ENCODE measurements at places on chromosomes 3 and 15.

DNA sequence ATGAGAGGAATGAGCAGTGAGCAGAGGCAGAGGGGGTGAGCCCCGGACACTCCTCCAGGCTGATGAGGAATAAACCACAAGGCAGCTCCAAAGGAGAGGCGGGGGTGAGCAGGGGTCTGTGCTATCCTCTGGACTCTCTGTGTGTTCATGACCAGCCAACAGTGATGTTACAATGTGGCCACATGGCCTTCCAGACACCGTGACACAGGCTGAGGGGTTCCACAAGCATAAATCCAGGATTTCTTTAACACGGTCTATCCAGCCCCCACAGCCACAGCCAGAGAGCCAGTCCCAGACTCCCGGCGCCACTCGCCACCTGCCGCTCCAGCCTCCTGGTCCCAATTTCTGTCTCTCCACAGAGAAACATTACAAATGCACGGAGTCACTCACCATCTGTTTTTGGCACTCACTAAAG is 24.4 kb downstream of the XXYLT1 start:
- DNase-seq, result no peak

GRCh38 chr3:161423911-161424522 is 52.7 kb upstream of the SPTSSB start:
- peak; percentile 57 for DNase-seq

GRCh38 chr3:192130534-192131132 is 596.7 kb downstream of the FGF12 start:
- DNase-seq, result peak; percentile 32

DNA sequence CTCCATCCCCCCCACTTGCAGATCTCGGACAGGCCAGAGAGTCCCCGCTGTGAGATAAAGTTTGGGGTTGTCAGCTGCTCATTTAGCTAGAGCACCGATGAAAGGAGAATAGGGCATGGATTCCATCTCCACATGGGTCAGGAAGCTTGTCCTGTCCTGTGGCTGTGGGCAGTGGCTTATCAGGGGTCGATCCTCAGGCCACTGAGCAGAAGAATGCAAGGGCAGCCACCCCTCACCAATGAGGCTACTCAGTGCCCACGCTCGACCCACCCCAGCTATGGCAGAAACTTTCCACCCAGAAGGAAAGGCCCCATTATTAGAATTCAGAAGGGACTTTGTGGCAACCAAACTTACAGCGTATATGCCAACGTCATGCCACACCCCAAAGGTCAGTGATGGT is 43.3 kb downstream of the CPN2 start:
- DNase-seq, result no peak

DNA sequence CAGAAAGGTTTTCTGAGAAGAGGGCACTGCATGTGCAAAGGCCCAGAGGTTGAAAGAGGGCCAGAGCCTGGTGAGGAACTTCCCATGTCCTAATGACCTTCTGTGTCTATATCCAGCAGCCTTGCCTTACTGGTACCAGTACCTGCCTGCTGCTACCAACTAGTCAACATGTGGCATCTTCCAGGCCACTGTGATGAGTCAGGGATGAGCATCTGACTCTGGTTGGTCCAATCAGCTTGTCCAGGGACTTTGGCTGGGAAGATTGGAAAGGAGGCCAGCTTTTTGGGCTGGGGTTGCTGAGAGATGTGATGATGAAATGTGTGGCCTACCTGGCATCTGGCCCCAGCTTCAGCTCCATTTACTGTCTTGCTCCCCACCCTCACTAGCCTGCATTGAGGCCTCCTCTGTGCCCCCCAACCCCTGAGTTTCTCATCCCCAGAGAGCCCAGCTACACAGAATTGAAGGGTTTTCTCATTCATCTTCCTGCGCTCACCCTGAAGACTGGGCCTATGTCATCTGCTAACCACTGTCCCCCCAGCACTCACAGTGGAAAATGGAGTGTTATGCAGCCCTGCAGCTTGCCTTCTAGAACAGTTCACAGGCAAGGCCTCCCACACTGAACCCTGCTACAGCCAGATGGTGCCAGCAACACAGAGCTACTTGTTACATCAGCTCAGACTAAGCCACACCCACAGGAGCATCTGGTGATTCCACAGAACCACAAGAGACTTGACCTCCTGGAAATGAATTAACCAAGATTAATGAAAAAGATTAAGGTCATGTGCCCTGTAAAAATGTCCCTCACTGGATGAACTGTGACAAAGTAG is 1.3 kb upstream of the TWF2 start:
- peak; percentile 88 for DNase-seq

DNA sequence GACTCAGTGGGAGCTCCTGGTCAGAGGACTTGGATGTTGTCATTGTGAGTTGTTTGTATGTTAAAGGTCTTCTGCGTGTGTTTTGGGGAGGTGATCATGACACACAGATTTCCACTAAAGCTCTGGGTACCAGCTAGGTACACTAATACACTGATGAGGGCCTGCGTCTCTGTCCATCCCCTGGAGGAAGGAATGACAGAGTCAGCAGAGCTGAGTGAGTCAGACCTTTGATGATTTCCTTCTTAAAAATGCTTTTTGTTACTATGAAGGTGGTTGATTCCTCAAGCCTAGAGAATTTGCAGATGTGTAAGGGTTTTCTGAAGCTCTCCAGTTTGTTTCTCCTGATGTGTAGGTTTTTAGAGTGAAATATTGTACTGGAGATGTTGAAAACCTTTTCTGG is 424.1 kb upstream of the TPM1 start:
- peak; percentile 76 for DNase-seq

- DNase-seq, result no peak
Measured at GRCh38 chr3:70201975-70202374, 110.5 kb downstream of the MDFIC2 start.

GRCh38 chr3:72574144-72574543 is 274.1 kb downstream of the SHQ1 start:
- no peak for DNase-seq

- no peak for DNase-seq
Measured at GRCh38 chr3:33897306-33897705, 98.9 kb downstream of the PDCD6IP start.

DNA sequence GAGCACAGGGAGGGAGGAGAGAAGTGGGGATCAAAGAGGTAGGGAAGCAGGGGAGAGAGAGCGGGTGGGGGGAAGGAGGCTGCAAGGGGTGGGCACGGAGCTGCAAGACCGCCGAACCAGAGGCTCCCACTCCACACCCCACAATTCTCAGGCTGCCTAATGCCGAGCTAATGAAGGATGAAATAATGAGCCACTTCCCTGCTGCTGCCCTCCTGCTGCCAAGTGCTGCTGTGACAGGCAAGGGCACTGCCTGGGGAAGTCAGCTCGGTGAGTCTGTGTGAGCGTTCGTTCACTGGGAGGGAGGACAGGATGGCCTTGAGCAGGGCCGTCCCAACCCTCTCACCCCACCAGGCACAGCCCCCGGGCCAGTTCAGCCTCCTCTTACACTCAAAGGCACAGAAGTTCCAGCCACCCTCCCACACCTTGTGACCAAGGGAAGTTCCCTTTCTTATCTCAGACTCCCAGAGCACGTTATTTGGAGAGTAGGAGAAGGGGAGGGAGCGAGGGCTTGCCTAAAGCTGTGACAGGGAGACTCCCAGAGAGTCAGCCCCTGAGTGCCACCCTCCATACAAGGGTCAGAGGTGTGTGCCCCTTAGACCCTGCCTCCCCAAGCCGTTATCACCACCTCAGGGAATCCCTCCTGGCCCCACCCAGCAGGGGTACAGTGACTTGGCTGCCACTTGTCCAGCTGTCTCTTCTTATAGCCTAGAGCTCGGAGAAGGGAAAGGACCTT is 12.4 kb downstream of the GLYCTK start:
- peak; percentile 49 for DNase-seq

- no peak for DNase-seq
Measured at GRCh38 chr15:79094611-79095021, 4.0 kb upstream of the RASGRF1 start.

- peak; percentile 40 for DNase-seq
Measured at GRCh38 chr15:57158589-57158988, 217.7 kb upstream of the CGNL1 start.

DNA sequence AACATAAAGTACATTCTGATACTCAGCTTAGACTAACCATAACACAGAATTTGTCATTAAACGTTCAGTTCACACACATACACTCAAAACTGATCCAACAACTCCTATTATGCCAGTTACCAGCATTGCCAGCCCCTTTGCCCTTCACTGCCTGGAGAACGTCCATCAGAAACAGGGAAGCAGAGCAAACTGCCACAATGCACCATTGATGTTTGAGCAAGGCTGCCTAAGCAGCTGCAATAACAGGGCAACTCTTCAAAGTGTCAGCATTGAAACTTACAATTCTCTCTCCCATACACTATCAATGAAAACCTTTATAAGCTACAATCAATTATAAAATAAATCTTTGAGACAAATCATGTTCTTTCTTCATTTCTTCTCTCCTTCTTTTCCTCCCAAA is 85.1 kb downstream of the ZBTB20 start:
- peak; percentile 8 for DNase-seq

DNA sequence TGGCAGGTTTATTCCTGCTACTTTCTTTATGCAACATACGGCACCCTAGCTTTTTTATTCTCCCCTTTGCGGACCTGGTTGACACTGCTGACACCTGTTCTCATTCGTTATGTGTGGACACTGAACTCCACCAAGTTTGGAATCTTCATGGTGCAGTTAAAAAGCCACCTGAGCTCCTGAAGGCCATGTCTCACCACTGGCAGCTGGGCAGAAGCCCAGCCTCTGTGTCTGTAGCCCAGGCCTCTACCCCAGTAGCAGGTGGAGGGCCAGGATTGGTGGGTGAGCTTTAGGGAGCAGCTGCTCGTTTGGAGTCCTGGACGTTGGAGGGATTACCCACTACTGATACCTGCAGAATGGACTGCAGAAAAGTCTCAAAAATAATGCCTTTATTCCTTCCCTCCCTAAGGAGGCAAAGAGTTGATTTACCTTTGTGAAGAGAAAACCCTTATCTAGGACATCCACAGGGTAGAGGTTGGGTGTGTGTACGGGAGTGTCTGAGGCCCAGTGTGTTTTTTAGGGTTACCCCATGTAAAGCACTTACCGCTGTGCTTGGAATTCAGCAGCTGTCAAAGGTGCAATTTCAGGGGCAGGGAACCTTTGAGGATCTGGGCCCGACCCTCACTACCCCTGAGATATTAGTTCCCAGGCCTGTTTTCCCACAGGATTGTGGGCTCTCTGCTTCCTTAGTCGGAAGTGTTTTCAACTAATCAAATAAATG is 637 bp upstream of the CCNDBP1 start:
- no peak for DNase-seq

DNA sequence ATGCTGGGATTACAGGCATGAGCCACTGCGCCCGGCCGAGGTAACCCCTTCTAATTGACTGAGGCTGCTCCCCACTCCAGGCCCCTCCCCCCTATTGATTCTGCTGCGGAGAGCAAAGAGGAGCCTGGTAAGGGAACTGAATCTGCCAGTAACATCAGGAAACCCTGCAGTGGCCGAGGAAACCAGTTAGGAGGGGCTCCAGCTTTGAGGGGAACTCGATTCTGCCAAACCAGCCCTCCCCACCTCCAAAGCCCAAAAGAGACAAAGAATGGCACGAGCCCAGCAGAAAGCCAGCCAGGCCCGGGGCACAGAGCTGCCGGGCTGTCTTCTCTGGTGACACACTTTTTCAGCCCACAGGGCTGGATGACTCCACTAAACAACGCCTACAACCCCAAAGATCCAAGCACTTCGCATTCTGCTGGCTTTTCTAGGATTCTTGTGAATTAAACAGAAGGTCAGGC is 15.0 kb upstream of the ACAD9 start:
- DNase-seq, result no peak

GRCh38 chr3:143531101-143531500 is 317.2 kb downstream of the SLC9A9 start:
- DNase-seq, result no peak

DNA sequence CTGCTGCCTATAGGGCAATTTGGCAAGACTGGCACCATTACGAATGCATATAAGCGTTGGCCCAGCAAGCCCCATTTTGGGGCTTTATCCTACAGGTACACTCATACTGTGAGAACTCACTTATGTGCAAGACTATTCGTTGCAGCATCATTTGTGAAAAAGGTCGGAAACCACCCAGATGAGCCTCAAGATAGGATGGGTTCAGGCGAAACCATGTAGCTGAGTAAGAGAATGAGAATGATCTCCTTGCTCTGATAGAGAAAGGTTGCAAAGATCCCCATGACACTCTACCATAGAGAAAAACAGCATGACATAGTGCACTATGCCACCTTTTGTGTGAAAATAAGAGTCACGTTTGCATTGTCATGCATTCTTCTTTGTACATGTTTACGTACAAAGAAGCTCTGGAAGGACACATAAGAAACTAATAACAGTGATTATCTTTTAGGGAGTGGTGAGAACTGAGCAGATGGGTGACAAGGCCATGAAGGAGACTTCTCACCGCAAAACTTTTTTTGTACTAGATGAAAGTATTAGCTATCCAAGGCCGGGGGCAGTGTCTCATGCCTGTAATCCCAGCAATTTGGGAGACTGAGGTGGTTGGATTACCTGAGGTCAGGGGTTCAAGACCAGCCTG is 50.0 kb downstream of the RHCG start:
- no peak for DNase-seq
